Right atrium auricular region (tissue), 2 donors: ENCODE measurements at places on chromosomes 16 and 17. TPM values are rescaled to one million over a fixed set of nuclear protein-coding genes. Genes with fewer than 3 reads are reported as not detected.

Gene SP2
- total RNA-seq: 11.7 TPM

DNA sequence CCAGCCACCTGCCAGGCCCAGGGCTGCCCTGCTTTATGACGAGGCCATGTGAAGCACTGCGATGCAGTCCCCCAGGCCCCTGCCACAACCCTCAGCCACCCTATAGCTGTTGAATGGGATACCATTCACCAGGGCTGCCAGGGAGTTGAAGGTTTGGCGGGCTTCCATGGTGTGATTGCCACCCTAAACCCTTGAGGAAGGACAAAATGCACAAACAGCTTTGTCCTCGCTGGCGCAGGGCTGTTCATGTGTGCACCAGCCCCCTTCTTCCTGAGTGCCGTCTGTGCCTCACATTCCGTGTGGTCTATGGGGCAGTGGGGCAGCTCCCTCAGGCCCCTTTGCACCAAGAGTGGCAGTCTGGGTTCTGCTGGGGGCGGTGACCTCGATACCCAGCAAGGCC, 25.3 kb downstream of the NARF start:
- no peak for DNase-seq

GRCh38 chr17:75844530-75845057, 390 bp upstream of the UNC13D start:
- DNase-seq: no peak

DNA sequence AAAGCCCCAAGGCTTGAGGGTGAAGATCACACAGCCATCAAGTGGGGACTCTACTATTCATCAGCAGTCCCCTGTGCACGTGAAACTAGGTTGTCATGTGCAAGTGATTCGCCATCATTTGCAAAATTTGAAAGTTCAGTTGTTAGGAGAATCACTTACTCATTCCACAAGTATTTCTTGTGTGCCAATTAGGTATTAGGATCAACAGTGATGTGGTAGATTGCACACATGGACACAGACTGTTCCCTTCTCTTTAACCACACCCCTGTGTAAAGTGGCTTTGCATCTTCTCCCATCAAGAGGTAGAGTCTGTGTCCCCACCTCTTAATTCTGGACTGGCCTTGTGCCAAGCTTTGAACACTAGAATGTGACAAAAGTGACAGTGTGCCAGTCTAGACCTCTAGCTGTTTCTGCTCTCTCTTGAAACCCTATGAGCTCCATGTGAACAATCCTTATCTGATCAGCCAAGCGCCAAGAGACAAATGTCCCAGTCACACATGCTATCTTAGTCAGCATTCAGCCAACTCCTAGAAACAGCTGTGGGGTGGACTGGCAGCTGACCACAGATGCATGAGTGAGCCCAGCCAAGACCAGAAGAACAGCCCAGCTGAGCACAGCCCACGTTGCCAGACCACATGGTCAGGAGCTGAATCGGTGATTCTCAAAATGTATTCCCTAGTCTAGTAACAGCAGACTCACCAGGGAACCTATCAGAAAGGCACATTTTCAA, 31.5 kb upstream of the SHISA9 start:
- no peak for DNase-seq

- no peak for DNase-seq
These were observed 211.9 kb downstream of the STX8 start for GRCh38 chr17:9363440-9364350.
